ENCODE measurements at places on chromosomes 2 and 18.

- DNase-seq: no peak
Observed at GRCh38 chr2:205982776-205983327, 103.1 kb downstream of the INO80D start.

DNA sequence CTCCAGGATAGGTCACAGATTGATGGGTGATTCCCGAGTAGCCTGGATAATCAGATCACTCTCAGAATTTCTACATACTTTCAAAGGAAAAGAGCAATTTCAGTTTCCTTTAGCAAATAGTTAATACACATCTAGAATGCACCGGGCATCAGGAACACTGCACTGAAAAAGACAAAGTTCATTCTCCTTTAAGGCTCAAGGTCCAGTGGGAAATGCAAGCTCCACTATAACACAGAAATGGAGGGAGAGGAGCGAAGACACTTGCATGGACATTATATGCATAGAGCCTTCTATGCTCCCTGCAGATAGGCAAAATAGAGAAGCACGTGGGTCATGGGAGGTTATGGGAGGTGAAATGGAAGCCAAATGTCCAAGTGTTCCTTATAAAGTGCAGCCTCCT lies 49.1 kb downstream of the SLC9A4 start:
- DNase-seq: no peak

DNA sequence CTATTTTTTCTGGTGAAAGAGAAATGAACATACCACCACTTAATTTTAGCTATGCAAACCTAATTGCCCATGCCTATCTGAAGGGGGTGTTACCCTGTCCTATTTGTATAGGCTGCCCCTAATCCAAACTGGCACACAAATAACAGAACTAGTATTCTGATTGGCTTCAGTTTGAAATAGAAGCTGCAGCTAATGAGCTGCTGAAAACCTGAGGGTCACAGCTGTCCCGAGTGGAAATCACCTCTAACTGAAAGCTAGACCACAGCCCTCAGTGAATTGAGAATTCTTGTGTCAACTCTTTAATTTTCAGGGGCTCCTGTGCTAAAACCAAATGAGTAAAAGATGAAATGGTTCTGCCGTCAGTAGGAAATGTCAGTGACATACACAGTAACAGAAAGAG lies 28.7 kb downstream of the CCDC141 start:
- DNase-seq: no peak

DNA sequence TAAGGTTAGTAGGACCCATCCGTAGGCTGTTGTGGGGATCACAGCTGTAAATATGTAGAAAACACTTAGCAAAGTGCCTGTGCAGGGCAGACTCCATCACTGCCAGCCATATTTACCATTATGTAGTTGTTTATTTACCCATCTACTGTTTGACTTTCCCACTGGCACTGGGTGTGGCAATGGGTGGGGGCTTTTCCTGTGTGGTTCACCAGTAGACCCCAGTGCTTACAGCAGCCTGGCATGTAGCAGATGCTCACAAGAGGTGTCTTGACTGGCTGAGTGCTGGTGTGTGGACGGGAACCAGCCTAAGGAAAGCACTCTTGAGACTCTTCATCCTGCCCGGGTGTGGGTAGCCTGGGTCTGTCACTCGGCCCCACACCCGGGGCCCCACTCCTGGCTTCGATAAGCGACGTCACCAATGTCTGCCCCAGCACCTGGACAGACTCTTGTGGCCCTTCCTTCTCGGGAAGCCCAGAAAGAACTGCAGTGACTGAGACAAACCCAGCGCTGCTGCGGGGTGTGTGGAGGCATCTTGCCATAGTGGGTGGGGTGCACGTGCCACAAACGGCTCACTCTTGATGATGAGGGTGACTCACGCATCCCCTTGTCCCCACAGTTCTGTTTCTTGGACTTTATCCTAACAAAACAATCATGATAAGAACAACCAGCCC lies 78.3 kb downstream of the HDAC4 start:
- no peak for DNase-seq

- DNase-seq: no peak
Observed at GRCh38 chr2:127219171-127220070, 678 bp downstream of the CYP27C1 start.

All from activated CD8-positive, alpha-beta memory T cell treated with anti-CD3 and anti-CD28 coated beads for 1 hour (primary cell).